ENCODE measurements at places on chromosomes 5 and 9.

GRCh38 chr5:8906303-8906967 is 639.4 kb downstream of the SEMA5A start:
- DNase-seq, result no peak

DNA sequence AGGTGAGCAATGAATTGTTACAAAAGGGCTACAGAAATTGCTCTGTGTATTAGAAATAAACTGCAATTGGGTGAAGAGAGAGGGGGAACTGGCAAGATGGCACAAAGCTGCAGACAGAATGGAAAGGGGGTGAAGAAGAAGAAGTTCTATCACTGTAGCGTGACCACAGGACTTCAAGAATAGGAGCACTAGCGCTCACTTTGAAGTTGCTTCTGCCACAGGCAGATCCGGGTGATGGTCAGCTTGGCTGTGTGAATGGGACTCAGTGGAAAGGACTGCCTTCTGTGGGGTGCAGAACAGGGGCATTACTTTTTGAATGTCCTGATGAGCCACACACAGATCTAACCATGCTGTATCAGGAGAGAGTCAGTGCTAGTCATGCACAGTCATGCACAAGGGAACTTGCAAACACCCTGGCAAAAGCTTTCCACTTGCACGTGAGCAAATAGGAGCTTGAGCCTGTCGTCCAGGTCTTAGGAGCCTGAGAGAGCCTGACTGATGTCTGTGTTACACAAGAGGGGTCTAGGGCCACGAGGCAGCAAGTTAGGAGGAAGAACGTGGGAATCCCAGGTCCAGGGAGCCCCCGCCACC is 16.3 kb downstream of the IL5 start:
- DNase-seq, result no peak

DNA sequence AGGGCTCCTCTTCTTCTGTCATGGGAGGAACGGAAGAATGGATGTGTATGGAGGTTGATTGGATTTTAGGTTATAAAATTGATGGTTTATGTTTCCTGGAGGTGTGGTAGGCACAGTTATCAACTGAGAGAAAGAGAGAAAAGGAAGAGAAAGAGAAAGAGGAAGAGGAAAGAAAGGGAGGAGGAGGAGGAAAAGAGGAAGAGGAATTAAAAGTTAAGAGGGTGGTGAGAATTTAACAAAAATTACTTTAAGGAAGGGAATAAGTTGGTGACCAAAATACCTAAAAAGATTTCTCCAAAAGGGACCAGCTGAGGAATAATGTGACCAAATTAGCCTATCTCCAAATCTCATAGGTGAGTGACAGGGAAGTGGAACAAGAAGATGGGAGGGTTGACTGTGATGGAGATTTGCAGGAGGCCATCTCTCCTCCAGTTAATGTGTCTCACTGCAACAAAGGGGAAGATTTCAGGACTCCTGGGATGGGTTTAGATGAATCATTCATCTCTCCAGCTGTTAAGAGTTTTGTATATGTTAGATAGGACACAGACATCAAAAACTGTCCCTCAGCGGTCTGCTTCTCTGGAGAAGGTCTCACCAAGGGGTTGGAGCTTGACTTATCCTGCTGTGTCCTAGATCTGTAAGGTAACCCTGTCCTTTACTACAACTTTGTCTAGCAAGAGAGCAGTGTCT is 76.0 kb upstream of the TMC1 start:
- no peak for DNase-seq

GRCh38 chr5:32339198-32339597 is 26.5 kb upstream of the MTMR12 start:
- no peak for DNase-seq

GRCh38 chr5:132750471-132751230 is 3.4 kb downstream of the CCNI2 start:
- no peak for DNase-seq

GRCh38 chr9:27540502-27540901 is 10.9 kb upstream of the MOB3B start:
- DNase-seq, result no peak

Measured in upper lobe of right lung (tissue), 1 donor.